ENCODE measurements at places on chromosomes 6 and 20.

GRCh38 chr6:129981598-129981997 is 36.8 kb upstream of the L3MBTL3 start:
- DNase-seq, result no peak

- no peak for DNase-seq
Measured at GRCh38 chr6:159913862-159914564, 23.2 kb downstream of the MAS1 start.

DNA sequence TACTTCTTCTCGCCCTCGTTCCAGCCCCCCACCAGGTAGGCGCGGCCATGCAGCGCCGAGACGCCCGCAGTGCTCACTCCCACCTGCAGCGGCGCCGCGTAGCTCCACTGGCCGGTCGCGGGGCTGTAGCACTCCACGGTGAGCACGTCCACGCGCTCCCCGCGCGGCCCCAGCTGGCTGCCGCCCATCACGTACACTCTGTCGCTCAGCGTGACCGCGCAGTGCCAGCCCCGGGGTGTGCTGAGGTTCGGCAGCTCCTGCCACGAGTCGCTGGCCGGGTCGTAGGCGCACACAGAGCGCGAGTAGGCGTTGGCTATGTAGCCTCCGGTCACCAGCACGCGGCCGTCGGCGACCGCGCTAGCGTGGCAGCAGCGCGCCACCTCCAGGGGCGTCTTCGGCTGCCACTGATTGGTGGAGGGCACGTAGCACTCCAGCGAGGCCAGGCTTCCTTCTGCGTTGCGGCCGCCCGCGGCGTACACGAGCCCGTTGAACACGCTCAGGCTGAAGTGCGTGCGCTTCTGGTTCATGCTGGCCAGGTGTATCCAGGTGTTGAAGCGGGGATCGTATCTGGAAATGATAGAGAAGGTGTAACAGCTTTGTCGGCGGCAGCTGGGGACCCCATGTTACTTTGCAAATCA is 13.7 kb downstream of the KLHL31 start:
- DNase-seq, result peak; percentile 38

GRCh38 chr20:63160641-63161175 is 55.2 kb downstream of the YTHDF1 start:
- DNase-seq, result no peak

DNA sequence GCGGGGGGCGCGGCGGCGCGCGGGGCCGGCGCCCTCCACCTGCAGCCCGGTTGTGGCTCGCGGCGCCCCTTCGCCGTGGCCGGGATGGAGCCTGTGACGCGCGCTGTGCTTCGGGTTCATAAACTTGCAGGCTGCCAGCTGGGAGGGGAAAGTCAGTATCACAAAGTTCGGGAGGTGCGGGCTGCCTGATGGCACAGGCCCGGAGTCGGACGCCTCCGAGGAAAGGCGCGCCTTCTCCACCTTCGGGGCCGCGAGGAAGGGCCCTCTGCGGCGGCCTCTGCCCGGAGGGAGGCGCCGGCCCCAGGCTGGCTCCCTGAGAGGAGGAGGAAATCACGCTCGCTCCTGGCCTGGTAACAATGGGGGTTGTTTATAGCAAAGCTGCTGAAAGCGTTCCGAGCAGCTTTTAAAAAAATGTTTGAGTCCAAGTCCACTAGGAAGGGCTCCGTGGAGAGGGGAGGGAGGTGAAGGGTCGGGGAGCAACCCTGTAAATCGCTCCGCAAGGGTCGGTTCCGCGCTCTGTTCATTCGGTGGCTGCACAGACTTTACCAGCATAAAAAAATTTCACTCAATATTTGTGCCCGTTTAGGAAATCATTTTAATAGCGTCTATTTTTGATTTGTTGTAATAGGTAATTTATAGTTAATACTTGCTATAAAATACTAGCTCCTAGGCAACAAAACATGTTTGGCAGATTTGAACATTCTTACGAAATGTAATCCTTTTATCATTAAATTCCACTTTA is 1.0 kb downstream of the AFDN start:
- no peak for DNase-seq

- DNase-seq, result no peak
Measured at GRCh38 chr6:31359581-31359980, 2.6 kb upstream of the HLA-B start.

DNA sequence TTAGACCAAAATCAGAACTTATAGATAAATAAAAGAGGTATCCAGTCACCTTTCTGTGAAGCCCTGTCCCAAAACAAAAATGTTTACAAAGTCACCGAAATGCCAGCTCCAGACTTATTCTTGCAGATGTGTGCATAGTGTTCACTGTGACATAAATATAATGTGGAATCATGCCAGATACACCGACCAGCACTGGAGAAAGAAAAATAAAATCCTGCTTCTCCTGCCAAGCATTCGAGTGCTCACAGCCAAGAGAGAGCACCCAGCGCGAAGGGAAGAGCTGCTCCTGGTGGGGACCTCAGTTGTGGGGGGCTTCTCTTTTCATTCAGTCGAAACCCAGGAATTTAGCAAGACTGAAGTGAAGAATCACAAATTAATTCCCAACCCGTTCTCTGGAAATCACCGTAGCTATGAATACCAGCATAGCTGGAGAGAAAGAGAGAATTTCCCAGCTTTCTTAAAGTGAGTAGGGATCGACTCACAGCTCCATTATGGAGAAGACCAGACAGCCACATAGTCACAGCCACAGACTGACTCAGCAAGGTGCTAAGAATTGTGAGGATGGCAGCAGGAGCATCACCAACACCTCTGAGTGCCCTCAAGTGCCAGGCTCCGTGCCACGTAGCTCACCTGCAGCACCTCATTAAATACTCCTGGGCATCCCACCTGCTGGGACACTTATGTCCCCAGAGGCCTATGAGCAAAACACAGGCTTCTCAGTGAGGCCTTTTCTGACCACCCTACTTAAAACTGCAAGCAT is 33.2 kb downstream of the BFSP1 start:
- no peak for DNase-seq

DNA sequence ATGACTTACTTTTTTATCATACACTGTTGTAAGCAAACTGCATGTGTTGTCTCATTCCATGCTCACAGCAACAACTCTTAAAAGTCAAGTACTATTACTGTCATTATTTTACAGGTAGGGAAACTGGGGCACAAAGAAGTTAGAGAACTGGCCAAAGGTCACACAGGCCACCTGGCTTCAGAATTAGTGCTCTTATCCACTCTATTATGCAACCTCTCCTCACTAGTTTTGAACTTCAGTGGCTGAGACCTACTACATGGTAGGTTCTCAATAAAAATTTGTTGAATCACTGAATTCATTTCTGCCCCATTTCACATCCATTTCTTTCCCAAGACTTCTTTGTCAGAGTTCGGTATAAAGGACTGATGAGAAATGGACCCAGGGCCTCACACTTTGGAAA is 2.3 kb upstream of the BTN3A3 start:
- DNase-seq, result no peak

GRCh38 chr6:15602154-15602553 is 60.7 kb downstream of the DTNBP1 start:
- no peak for DNase-seq
